ENCODE measurements at places on chromosomes 5 and 9.

DNA sequence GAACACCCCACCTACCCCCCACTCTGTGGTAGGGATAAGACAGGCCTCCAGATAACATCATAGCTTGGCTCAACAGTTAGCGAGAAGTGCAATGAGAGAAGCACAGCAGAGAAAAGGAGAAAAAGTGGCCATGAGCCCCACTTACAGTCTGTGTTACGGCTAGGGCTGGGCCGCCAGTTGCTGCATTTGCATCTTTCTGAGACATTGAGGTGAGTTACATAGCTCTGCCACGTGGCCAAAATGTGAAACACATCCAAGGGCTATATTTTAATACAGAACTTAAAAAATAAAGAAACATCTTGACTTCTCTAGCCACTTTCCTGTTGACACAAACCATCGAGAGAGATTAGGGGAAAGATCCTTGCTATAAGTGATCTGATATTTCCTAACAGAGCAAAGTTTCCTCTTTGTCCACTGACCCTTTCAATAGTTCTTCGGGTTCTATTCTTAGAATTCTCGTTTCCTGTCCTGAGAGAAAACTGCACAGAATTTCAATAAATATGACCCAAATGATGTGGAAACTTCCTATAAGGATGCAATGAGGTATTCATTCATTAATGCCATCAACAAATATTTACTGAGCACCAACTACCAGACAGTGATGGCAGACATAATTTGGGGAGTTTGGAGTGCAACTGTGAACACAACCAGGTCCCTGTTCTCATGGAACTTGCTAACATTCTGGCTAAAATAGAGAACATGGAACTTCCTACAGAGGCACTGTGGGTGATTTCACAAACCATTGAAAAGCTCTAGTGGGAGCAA lies 3.2 kb upstream of the TLE4 start:
- DNase-seq = no peak

DNA sequence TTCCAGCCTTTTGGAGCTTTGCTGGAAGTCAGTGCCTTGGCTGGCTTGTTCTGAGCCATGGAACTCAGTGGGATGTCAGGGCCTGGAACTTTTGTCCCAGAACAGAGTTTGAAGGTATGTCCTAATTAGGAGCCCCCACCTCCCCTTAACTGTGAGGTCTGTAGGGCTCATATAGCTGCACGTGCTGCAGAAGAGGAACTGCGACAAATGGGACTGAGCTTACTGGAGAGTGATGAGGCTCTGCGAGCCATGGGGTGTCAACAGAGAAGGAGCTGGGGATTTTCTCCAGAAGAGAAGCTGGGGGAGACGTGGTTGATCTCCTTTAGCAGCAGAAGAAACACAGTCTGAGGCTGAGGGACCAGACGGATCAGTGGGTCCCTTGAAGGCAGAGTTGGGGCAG lies 10.9 kb downstream of the TMEM8B start:
- no peak for DNase-seq

- no peak for DNase-seq
Observed at GRCh38 chr5:155066886-155067595, 53.5 kb downstream of the KIF4B start.

GRCh38 chr5:133607451-133607850 lies 4.9 kb downstream of the FSTL4 start:
- no peak for DNase-seq

DNA sequence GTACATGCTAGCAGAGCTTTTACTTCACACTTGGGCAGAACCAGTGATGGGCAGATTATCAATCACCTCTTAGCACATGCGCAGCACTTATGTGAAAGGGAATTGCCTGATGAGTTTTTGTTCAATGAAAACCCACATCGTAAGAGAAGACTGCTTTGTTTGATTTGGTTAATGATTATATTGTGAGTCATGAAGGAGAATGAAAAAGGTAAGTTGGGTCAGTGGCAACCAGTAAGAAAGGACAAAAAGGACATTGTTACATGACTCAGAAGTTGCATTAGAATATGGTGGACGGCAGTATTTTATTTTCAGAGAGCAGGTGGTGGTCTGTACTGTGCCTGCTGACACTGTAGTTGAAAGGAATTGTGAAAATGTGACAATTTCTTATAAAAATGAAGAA lies 127.4 kb downstream of the AOPEP start:
- DNase-seq = no peak

DNA sequence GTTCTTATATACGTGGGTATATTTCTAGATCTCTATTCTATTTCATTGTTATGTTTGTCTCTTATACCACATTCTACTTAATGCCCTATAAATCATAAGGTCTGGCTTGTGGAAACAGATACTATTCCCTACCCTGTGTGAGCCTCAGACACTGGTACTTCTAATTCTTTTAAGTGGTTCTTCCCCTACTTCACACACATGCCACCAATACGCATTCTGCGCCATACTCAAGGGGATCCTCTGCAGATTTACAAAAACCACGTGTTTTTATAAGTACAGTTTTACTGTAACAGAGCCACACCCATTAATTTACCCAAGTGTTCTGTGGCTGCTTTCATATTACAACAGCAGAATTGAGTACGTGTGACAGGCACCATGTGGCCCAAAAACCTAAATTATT lies 195.6 kb downstream of the SAXO1 start:
- DNase-seq = no peak

- DNase-seq = no peak
Observed at GRCh38 chr5:55411876-55412275, 104.1 kb downstream of the MTREX start.

Measured in HS-5 (cell line).